PC-3 (cell line): ENCODE measurements at places on chromosomes 2 and 18. TPM values are rescaled to one million over a fixed set of nuclear protein-coding genes. Genes with fewer than 3 reads are reported as not detected.
A peak's percentile ranks its signal among the peaks of the same experiment; 100 is the strongest.

DNA sequence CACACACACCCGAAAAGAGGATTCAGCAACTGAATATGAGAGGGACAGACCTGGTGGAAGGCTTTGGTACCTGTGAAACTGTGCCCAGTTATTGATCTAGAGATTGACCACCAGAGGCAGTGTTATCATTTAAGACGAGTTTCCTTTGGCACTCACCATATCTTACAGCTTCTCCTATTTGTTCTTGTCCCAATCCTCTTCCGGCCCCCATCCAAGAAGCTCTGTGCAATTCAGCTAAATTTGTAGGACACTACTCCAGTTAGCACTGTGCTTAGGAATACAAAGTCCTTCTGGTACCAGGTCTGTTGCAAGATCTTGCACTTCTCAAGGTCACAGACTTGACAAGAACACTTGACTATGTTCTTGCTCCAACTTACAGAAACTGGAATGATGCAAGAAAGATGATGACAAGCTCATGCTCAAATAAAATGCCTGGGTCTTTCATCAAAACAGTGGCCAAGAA is 177.7 kb downstream of the TMEM247 start:
- peak; percentile 62 for DNase-seq

- DNase-seq = no peak
Observed at GRCh38 chr2:24632172-24632571, 141.1 kb downstream of the NCOA1 start.

Gene NFU1
- total RNA-seq = 38.8 and 45.6 TPM in 2 replicates

DNA sequence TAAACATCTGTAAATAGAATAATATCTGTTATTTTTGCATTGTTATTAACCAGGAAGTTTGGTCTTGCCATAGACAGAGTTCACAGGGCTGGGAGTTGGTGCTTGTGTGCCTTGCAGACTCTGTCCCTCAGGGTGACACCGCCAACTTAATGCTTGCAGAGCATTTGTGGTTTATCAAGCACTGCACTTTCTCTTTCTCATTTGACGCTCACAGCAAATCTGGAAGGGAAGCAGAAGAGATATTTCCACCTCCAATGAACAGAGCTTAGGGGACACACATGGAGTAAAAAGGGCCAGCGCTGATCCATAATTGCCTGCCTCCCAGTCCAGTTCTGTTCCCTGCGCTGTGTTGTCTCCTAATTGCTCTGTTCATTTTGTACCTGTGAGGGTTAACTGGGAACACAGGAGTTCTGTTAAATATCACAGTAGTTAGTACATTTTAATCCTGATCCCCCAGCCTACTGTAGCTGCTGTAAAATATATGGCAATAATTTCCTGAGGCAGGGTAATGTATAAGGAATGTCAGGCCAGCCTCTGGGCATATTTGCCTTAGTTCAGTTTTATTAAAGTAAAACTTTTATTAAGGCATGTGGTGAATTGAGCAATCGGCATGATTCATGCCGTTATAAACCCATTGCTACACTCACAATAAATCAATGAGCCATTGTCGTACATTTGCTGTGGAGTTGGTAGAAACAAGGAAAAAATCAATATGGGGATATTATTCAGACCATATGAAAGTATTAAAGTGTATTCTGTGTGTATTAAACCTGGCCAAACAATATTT is 182.5 kb upstream of the OSR1 start:
- DNase-seq = peak; percentile 99

Gene CCBE1
- 13.9 and 20.8 TPM in 2 replicates for total RNA-seq
